Left lung (tissue), 14 donors: ENCODE measurements at places on chromosomes 4 and X. TPM values are rescaled to one million over a fixed set of nuclear protein-coding genes. Genes with fewer than 3 reads are reported as not detected.

Gene CLIC2
- 8.7 TPM for polyA plus RNA-seq

Gene XIAP
- 39.4 TPM for polyA plus RNA-seq

Gene REPS2
- 14.3 TPM for polyA plus RNA-seq

- DNase-seq: no peak
These were observed 49.3 kb upstream of the EFHC2 start for GRCh38 chrX:44392767-44393166.

GRCh38 chrX:40174001-40174853 lies 76.5 kb upstream of the BCOR start:
- no peak for DNase-seq

DNA sequence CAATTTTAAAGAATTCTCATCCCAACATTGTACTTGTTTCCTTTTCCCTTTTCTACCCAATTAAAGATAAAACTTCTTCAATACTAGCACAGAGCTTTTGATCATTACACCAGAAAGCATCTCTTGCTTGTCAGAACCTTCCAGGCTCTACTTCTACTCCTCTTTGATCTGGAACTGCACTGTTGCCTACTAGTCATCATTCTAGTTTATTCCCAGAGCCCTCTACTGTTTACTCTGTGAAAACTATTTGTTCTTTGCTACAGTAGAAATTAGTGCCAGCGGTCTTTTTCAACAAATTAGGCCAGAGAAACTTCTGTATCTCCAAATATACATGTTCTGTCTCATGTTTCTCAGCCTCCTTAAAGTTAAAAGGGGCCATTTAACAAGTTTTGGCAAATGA lies 46.8 kb upstream of the TMPRSS11F start:
- no peak for DNase-seq

Gene FBXL5
- polyA plus RNA-seq: 103 TPM

DNA sequence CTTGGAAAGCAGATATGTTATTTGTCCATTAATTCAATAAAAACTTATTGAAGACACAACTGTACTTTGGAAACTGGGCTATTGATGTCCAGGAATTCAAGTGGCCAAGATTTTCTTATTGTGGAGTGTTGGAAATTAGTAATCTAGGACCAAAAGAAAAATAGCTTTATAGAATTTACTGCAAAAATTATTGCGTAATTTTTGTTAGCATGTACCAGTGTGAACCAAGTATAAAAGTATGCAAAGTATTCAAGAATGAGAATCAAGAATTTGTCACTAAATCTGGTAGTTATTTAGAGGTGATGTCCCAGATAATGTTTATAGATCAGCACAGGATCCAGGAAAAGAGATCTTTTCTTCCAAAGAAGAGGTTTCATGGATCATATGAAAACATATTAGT lies 468.9 kb upstream of the CTSO start:
- no peak for DNase-seq

DNA sequence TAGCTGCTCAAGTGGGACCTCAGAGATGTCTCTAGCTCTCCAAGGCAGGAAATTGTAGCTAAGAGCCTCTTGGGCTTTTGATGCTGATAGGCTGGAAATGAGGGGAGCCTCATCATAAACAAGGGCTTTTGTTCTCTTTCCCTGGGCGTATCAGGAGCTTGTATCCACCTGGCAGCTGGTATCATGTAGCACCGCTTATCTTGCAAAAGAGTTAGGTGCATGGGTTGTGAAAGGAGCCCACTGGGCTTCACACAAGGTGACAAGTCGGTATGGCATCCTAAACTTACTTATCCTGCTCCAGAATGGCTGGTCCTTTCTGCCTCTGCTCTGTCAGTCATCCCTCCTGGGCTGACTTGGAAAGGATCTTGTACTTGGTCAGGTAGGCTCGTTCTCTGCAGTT lies 565.8 kb downstream of the GRXCR1 start:
- no peak for DNase-seq

Gene INTU
- 41.5 TPM for polyA plus RNA-seq

- DNase-seq: no peak
These were observed 171.8 kb upstream of the FGF16 start for GRCh38 chrX:77275392-77275791.

- peak; percentile 43 for DNase-seq
These were observed 39.5 kb upstream of the CD40LG start for GRCh38 chrX:136608295-136608933.

GRCh38 chr4:39363773-39364393 lies 2.3 kb downstream of the RFC1 start:
- DNase-seq: no peak

DNA sequence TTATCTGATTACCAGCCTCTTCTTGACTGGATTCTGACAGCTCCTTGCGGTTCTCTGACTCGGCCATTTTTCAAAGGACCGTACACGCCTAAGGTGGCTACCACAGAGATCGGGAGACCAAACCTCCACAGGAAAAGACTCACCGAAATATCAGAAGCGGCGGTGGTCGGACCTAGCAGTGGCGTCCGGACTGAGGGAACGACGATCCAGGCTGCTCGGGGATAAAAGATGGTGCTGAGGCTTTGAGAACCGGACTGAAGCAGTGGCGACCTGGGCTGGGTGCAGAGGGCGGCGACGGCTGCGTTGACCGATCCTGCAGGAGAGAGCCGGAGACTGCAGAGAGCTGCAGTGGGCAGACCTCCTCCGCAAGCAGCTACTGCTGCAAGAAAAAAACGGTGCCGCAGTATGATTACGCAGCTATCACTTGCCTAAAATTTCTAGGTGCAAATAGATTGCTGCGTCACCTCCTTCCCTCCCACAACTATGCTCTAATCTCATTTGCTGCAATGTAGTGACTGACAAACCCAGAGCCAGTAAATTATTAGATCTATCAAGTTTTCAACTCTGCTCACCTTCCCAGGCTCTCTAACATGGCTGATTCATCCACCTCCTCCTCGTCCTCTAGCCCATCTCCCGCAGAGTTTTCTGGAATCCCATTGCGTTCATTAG lies at the start of gene NAP1L2:
NAP1L2 (minus strand) TSS at position 426 of the 669 bp plus-strand sequence; CDS start at position 67, 359 bp downstream.
- DNase-seq: peak; percentile 2

- DNase-seq: no peak
These were observed 100.7 kb downstream of the CRLF2 start for GRCh38 chrX:1111601-1112300.

Gene TMEM35A
- 17.0 TPM for polyA plus RNA-seq

Gene PCDH11X
- 1.2 TPM for polyA plus RNA-seq

- DNase-seq: no peak
These were observed 123.3 kb downstream of the KDM6A start for GRCh38 chrX:44996277-44996676.

DNA sequence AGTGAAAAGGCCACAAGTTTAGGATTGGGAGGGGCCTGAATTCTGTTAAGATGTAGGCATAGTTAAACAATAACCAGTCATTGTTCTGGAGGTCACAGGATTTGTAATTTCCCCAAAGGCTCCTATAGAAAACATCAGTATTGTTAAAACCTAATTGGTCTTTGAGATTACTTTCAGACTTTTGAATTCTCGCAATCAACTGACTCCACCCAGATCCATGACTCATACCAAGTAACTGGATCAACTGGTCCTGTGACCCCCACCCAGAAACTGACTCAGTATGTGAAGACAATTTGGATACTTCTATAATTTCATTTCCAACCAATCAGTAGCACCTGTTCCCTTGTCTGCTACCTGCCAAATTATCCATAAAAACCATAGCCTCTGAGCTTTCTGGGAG lies 28.4 kb downstream of the MAGEB16 start:
- no peak for DNase-seq

DNA sequence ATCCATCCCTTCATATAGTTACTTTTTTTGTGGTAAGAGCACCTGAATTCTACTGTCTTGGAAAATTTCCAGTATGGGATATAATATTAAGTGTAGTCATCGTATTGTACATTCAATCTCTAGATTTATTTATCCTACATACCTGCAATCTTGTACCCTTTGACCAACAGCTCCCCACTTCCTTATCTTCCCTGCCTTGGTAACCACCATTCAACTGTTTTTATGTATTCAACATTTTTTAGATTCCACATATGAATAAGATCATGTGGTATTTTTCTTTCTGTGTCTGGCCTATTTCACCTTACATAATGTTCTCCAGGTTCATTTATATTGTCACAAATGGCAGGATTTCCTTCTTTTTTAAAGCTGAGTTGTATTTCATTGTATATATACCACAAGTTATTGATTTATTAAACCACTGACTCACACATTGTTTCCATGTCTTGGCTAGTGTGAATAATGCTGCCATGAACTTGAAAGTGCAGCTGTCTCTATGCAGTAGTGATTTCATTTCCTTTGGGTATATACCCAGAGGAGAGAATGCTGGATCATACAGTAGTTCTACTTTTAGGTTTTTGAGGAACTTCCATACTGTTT lies 572.5 kb downstream of the MAGEB5 start:
- no peak for DNase-seq

DNA sequence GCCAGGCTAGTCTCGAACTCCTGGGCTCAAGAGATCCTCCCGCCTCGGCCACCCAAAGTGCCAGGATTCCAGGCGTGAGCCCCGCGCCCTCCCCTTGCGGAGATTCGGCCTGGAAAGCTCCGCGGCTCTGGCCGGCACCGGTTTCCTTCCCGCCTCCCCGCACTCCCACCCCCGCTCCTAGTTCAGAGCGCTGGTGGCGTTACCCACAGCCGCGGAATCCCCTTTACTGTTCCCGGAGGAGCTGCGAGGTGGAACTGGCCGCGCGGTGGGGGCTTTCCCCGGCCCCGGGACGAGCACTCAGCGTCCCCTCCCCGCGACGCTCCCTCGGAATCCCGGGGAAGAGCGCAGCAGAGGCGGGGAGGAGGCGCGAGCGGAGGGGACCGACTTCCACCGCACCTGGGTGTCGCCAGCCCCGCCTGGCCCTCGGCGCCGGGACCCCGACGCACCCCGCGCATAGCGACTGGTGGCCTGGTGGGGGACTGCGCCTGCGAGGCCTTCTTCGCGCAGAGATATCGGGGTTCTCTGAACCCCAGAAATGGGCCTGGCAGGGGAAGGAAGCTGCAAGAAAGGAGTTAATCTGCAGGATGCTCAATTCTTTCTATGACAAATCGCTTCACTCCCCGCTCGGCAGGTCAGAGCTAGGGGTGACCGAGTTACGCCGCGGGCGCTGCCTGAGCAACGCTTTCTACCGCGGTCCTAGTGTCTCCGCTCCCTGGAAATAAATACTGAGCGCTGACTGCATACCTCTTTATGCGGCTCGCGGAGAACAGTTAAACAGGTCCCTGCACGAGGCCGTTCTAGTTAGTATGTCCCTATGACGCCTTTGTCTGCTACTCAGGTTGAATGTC lies 14.6 kb upstream of the SLC25A4 start:
- no peak for DNase-seq

DNA sequence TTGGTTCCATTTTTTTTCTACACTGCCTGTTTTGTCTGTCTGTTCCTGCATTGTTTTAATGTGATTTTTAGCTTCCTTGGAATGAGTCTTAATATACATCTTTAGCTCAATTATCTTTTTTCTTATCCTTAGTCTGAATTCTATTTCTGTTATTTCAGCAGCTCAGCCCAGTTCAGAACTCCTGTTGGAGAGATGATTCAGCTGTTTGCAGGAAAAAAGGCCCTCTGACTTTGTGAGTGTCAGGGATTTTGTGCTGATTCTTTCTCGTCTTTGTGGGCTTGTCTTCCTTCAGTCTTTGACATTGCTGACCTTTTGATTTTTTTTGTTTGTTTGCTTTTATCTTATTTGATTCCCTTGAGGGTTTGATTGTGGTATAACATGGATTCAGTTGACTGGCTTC lies 343.2 kb upstream of the TRAM1L1 start:
- peak; percentile 25 for DNase-seq

DNA sequence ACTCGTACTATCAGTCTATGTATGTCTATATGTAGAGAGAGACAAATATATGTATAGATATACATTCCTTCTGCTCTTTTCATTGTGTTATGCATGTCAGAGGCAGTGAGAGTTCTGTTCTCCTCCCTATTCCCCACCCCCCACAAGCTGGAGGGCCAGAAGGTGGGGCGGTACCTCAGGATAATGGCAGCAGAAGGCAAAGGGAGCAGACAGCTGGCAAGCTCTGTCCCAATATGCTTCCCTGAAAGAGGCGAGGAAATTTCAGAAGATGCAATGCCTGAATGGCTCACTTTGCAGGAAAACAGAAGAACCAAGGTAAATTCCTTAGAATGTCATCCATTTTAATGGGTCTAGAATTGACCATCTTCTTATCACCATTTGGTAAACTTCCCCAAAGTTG lies 114.4 kb downstream of the NAA11 start:
- no peak for DNase-seq

- no peak for DNase-seq
These were observed 72.8 kb downstream of the KIT start for GRCh38 chr4:54730581-54730980.

DNA sequence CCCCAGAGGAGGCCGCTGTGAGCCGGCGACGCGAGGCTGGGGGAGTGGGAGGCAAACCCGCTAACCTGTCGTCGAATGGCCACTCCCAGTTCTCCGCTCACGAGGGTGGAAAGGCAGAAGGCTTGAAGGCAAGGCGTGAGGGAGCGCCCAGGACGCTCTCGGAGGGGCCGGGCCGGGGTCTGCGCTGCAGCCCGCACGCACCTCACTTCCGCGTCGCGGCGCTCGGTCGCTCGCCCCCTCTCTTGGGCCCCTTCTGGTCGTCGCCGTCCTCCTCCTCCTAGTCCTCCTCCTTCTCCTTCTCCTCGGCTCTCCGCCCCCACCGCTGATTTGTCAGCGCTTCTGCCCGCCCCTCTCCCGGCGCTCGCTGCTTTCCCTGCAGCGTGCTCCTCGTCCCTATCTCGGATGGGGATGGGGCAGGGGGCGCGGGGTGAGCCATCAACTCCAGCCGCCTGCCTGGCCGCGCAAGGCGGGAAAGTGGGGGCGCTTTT lies at the start of gene SNCA:
SNCA (minus strand) TSS at position 265 of the 488 bp plus-strand sequence. CDS start 1,494 bp downstream, outside the sequence.
- peak; percentile 87 for DNase-seq

Gene PCYT1B
- 6.4 TPM for polyA plus RNA-seq
